ENCODE measurements at places on chromosomes 16 and 17.

GRCh38 chr17:38636054-38636453 lies 30.3 kb upstream of the SRCIN1 start:
- DNase-seq, result no peak

GRCh38 chr16:11145173-11145818 lies 110.7 kb downstream of the SOCS1 start:
- DNase-seq, result no peak

DNA sequence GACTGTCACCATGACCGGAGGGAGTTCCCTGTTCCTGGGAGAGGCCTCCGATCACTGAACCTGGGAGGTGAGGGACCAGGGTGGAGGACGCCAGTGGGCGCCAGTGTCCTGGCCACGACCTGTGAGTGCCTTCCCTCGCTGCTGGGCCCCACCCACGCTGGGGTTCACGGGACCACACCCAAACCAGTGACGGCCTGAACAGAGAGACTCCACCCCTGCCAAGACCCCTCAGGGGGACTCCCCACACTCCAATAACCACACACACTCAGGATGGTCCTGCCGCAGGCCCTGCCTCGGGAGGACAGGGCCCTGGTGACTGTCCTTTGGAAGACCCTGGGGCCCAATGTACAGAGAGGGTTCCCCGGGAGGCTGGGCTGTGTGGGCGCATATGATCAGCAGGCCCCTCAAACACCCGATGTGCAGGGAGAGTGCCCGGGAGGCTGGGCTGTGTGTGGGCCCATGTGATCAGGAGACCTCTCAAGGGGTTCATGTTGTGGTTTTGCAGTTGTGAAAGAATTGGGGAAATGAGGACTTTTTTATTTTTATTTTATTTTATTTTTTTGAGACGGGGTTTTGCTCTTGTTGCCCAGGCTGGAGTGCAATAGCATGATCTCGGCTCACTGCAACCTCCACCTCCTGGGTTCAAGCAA lies 26.6 kb downstream of the TPSD1 start:
- no peak for DNase-seq

- no peak for DNase-seq
Observed at GRCh38 chr17:39062846-39063680, 88.4 kb downstream of the PLXDC1 start.

GRCh38 chr17:3282901-3283300 lies 15.3 kb downstream of the OR3A1 start:
- no peak for DNase-seq

DNA sequence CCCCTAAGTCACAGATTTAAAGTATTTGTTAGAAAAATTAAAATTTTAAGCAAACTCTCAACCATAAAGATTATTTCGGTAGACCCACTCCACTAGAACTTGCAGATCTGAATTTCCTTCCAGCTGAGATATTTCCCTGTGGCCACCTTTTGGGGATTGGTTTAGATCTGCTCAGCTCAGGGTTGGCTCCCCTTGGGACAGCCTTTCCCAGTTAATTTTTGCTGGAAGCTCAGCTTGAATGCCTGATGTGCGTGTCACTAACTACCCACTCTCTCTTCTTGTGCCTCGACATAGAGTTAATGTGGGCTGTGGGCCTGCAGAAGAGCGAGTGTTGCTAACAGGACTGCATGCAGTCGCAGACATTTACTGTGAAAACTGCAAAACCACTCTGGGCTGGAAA lies 57.6 kb downstream of the YPEL2 start:
- DNase-seq, result no peak

DNA sequence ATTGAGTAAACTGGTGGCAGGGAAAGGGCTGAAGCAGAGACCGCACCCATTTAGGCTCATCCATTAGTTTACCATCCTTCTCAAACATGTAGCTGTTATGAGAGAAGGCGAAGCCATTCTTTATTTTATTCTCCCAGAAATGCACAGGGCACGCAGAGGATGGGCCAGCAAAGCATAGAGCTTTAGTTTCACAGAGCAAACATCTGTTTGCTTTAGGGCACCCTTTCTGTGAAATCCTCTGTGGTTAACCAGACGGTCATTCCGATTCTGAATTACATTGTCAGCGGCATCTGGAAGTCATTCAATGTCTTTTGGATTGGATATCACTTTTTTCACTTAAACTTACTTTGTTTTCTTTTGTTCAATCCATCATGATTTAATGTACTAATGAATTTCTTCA lies 96.0 kb downstream of the TOX3 start:
- DNase-seq, result no peak

DNA sequence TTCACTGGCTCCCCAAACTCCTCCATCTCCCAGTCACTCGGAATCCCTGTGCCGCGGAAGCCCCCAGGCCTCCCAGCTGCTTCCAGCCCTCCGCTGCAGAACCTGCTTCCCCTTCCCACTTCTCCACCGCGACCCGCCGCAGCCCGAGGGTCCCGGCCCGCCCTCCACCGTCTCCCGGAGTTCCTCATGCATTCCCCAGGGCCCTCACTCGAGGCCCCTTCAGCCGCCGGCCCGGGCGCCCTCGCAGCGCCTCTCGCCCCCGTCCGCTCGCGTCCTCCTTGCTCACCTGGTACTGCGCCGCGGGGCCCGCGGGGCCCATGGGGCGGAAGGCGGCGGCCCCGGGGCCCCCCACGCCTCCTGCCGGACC lies 329 bp downstream of the SMARCD2 start:
- no peak for DNase-seq

DNA sequence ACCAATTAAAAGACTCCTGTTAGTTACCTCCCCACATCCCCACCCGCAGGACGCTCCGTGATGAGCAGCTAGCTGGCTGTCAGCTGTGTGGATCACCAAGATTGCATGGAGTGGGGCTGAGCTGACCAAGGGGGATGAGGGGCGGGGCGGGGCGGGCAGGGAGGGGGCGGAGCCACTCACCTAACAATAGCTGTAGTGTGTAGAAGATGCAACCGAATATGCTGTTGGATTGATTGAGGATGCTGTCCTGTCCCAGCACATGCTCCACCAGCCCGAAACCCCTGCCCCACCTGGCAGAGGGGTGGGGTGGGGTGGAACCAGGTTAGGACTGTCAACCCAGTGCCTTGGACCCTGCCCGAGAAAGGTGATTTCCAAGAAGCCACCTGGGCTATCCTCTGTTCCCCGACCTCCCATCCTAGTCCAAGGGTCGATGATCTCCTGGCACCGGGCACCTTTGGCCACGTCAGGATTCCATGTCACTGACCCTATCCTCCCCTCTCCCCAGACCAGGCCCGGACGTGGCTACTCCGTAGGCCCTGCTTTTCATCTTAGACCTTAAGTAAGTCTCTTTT lies 1.4 kb downstream of the VKORC1 start:
- no peak for DNase-seq

- DNase-seq, result no peak
Observed at GRCh38 chr16:11257131-11257938, 1.3 kb upstream of the SOCS1 start.

- no peak for DNase-seq
Observed at GRCh38 chr16:12602811-12603698, 200.6 kb downstream of the CPPED1 start.

DNA sequence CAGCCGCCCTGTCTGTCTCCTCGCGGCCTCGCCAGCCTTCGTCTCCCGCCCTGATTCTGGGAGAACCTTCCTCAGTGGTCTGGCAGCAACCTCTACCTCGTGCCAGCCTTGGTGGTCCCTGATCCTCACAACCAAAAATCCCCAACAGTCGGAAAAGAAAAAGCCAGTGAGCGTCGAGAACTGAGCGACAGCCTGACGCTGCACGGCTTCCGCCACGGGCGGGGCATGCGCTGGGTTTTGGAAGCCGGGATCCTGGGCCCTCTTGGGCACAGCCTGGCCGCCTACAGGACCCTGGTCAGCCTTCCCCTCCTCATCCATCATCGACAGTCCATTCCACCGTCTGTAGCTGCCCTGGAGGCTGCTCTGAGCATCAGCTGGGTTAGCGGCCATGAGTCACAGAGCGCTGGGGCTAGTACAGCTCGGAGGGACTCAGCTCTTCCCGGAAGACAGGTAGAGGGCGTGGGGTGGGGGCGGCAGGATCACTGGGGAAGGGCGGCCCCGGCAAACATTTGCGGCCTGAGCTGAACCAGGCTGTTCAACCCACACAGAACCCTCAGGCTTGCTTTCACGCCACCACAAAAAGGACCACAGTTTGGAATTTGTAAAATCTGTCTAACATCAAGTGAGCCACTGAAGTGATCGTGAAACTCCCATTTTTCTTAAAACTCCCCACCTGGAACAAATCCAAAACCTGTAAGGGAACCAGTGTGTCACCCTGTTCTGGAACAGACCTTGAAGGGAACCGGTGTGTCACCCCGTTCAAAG lies 55.4 kb upstream of the DOC2B start:
- no peak for DNase-seq

DNA sequence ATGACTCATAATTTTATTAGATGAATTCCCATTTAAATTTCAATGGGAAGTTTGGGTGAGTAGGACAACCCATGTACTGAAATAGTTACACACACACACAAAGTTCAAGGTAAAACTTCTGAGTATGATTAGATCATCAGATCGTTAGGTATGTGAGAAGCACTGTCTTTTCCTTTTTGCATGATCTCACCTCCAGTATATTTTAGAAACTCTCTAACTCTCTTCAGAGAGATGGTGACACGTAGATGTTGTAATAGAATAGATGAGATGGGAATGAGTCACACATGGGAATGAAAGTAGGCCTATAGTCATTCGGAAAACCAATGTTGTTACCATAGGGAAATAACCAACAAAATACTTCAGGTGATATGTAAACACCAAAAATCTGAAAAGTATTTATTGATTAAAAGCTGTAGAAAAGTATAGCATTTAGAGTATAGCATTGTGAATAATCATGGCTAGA lies 22.2 kb downstream of the KRT23 start:
- no peak for DNase-seq

- DNase-seq, result no peak
Observed at GRCh38 chr17:71273441-71273840, 847.4 kb upstream of the SOX9 start.

DNA sequence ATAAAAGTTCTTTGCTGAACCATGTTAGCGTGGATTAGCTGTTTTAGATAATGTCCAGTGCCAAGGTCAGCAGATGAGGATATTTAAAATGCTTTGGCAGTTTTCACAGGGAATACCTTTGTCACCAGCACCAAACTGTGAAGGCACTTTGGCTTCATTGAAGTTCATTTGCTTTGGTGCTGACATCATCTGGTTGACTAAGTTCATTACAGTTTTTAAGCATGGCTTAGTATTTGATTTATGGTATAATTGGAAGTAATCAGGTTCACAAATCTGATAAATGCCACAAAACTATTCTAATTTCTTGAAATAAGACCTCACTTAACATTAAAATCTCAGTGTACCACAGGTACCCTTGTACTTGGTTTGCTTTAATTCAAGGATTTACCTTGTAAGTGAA lies 4.3 kb downstream of the GID4 start:
- no peak for DNase-seq

- no peak for DNase-seq
Observed at GRCh38 chr17:41539979-41540701, 12.0 kb upstream of the KRT19 start.

- no peak for DNase-seq
Observed at GRCh38 chr17:81097943-81098308, 63.0 kb downstream of the BAIAP2 start.

- no peak for DNase-seq
Observed at GRCh38 chr16:53947642-53948041, 243.7 kb downstream of the FTO start.

GRCh38 chr17:68325961-68326360 lies 34.7 kb downstream of the ARSG start:
- no peak for DNase-seq

DNA sequence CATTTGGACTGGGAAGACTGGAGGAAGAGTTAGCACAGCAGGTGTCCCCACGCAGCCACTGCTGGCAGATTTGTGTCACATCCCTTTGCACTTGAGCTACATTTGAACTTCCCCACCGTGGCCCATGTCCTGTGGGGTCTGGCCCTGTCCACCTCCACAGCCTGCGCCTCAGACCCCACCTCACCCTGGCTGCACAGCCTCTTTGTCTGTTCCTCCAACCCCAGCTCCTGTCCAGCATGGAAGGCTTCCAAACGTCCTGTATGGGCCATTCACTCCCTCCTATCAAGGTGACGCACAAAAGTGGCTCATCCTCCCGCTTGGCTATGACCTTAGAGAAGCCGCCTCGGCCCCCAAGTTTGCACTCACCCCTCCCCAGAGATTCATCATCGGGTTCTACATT lies 200.6 kb downstream of the FOXL1 start:
- no peak for DNase-seq

DNA sequence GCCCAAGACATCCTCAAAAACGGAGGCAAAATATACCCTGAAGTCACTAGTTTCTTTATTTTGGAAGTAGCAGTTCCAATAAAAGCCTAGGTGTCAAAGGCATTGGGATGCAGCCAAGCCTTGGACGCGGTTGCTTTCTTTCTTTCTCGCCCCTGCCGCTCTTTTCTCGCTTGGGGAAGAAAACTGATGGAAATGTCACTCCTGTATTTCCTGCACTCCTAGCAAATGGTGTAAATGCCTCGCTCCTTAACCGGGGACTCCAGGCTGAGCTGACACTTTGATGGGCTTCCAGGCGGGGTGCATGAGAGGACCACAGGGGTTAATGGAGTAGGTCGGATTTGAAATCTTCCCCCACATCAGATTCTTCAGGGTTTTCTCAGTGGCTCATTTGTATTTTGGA lies 114.1 kb downstream of the FOXL1 start:
- no peak for DNase-seq

DNA sequence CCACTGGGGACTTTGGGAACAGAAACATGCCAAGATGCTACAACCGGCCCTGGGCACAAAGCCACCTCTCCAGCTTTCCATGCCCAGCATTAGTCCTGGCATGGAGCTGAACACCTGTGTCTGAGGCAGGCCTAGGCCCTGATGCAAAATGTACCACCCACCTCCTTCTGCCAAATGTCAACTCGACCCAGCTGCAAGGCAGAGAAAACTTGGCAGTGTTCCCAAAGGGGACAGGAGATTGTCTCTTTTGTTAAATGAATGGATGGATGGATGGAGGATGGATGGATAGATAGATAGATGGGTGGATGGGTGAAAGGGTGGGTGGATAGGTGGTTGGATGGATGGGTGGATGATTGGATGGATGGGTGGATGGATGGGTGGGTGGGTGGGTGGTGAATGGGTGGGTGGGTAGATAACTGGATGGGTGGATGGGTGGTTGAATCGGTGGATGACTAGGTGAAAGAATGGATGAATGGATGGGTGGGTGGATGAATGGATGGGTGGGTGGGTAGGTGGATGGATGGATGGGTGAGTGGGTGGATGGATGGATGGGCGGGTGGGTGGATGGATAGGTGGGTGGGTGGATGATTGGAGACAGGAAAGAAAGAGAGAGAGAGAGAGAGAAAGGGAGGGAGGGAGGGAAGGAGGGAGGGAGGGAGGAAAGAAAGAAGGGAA lies 73.4 kb upstream of the TNRC6C start:
- DNase-seq, result no peak
